KBM-7 (cell line): ENCODE measurements at places on chromosomes 5 and 9.

DNA sequence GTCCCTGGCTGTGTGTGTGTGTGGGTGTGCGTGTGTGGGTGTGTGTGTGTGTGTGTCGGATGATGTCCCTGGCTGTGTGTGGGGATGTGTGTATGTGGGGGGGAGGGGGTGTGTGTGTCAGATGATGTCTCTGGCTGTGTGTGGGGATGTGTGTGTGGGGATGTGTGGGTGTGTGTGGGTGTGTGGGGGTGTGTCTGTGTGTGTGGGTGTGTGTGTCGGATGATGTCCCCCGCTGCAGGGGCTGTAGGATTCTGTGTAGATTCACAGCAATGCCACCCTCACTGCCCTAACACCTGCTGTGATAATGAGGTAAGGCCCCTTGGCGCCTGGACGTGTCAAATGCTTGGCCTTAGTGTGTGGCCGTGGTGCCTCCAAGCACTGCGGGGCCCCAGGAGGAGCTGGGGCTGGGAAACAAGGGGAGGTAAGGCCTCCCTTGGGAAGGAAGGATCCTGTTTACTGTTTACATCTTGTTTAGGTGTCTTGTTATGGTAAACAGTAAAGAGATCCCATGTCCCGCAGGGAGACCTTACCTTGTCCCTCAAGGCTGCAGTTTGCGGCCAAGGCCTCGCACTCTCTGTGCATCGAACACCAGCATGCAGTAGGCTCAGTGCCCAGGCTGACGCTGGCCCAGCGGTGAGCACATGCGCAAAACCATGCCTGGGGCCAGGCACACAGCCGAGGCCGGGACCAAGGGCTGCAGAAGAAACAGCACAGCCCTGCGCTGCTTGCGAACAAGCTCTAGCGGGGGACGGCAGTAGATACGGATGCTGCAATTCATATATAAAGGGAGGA is 24.1 kb downstream of the AHRR start:
- no peak for DNase-seq

GRCh38 chr5:74877624-74878304 is 11.6 kb upstream of the FAM169A start:
- no peak for DNase-seq

- DNase-seq: no peak
These were observed 172.0 kb downstream of the CRB2 start for GRCh38 chr9:123527981-123528380.

GRCh38 chr5:1172670-1173404 is 28.6 kb upstream of the SLC6A19 start:
- DNase-seq: no peak

DNA sequence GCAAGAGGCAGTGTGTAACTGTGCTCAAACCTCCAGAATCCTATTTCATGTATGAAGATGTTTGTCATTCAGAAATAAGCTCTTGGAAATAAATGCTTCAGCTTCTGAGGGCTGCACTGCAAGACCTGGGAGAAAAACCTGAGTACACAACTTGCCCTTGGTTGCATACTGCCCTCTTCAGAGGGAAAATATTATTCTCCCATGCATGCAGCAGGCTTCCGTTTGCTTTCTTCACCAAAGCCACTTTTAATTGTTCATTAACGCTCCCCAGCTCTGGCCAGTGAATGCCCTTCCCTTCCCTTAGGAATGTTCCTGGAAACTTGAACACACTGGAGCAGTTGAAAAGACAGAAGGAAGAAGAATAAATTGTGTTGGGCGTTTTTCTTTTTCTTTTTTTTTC is 2.5 kb upstream of the WHRN start:
- peak; percentile 25 for DNase-seq

DNA sequence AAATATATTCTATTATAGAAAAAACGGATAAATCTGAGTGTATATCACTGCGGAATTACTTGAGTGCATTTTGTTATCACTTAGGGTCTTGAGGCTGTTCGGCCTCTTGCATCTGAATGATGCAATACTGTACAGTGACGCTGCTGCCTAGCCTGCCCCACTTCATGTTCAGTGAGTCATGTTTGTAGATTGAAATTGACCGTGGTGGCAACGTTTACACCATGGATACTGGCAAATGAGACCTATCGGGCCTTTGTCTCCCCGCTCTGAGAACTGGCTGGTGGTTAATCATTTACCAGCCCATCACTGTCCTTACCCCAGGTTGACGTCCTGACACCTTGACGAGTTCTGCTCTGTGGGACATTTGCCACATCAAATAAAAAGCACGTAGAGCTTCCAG is 510.1 kb upstream of the ADAMTS16 start:
- DNase-seq: no peak

- DNase-seq: peak; percentile 83
These were observed 17.9 kb upstream of the EGFL7 start for GRCh38 chr9:136644593-136645351.
